Activated CD4-positive, alpha-beta T cell treated with anti-CD3 and anti-CD28 coated beads, Interleukin-2, amount 50 U/mL, for 24 hours (primary cell): ENCODE measurements at places on chromosomes 5 and 9.

DNA sequence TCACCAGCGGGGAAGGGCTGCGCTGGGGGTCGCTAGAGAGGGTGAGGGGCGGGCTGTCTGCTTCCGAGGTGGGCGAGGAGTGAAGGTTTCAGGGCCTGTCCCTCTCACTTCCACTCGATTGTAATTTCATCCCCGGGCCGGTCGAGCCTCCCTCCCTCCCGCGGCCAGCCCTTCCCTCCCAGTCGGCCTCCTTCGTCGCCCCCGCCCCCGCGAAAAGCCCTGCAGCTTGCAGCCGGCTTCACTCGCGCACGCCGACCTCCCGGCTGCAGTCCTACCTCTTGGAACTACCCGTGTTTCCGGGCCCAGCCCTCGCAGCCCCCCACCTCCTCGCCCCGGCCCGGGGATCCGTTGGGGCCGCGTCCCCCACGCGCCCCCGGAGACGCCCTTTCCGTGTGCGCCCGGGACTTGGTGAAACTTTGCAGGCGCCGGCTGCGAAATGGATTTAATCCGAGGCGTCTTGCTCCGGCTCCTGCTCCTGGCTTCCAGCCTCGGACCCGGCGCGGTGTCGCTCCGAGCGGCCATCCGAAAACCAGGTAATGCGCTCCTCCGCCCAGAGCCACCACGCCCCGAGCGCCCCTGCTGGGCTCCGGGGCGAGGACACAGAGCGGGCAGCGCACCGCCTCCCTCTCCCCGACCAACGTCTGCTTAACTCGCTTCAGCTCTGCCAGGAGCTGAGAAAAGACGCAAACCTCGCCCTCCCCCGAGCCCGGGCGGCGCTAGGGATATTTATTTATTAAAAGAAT lies at the start of gene EGFLAM:
EGFLAM (plus strand) TSS at position 241 of the 743 bp plus-strand sequence; CDS start at position 437, 196 bp downstream.
- DNase-seq = no peak

- DNase-seq = no peak
Observed at GRCh38 chr9:37229882-37230482, 109.6 kb downstream of the ZCCHC7 start.

- DNase-seq = no peak
Observed at GRCh38 chr5:15885156-15885555, 294.4 kb downstream of the MARCHF11 start.

- no peak for DNase-seq
Observed at GRCh38 chr5:134458234-134459009, 46.7 kb upstream of the CDKN2AIPNL start.

DNA sequence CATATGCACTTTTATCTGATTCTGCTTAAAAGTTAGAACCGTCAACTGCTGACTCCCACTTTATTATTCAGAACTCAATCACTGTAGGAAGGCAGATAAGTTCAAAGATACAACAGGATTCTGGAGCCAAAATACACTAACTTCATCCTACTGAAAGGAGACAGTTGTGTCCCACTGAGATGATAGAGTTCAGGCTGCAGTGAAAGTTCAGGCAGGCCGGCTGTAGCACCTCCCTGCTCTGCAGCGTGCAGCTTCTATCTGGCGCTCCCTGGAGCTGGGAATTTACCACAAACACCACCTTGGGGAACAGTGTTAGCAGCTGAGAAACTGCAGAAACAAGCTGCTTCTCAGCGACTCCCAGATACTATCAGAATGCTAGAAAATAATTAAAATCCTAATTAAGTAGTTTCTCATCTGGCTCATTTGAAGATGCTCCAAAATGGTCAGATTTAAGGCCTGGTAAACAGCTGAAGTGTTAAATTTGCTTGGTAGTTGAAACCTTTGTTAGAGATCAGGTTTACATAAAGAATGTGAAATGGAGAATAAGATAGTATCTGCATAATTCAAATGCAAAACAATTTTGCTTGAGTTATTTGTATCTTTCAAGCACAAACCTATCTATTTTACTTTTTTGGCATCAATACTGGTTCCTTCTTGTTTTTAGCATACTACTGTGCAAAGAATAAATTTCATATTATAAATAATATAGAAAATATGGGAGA lies 52.3 kb upstream of the CNTLN start:
- no peak for DNase-seq

DNA sequence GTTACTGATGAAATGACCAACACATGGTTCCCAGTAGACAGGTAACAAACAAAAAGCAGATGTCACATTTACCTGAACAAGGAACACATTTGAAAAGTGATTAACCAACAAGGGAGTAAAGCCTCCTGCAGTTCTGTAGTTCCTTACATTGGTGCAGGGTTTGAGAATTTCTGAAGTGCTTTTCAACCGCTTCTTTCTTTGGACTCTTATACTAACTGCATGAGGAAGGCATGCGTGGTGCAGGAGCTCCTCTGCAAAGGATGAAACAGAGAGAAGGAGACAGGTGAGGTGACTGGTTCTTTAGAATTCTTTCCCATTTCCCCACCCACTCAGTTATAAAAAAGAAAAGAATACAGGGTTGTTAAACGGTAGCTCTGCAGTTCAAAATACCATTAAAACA lies 4.6 kb upstream of the IL9 start:
- DNase-seq = no peak
